ENCODE measurements at places on chromosomes 1 and 21. TPM values are rescaled to one million over a fixed set of nuclear protein-coding genes. Genes with fewer than 3 reads are reported as not detected.

Gene TTC24
- not detected for total RNA-seq

Gene BACH1
- total RNA-seq = 81.3 TPM

Gene BARHL2
- not detected for total RNA-seq

Gene BLACAT1
- total RNA-seq = not detected

Gene PPIE
- 39.6 TPM for total RNA-seq

Gene BPNT1
- 6.8 TPM for total RNA-seq

Gene AGTRAP
- total RNA-seq = 49.4 TPM

Gene TADA1
- 12.1 TPM for total RNA-seq

Gene TRABD2B
- 0.16 TPM for total RNA-seq

Gene CELF3
- not detected for total RNA-seq

Gene CNR2
- total RNA-seq = under 0.01 TPM

Gene MFSD2A
- 2.3 TPM for total RNA-seq

Gene MAP3K21
- 0.18 TPM for total RNA-seq

Gene NEK2
- not detected for total RNA-seq

Gene CD1E
- total RNA-seq = not detected

Gene FABP3
- total RNA-seq = 44.2 TPM

Gene ZBTB7B
- total RNA-seq = 14.0 TPM

Gene FAM131C
- 0.08 TPM for total RNA-seq

Gene LCE1C
- total RNA-seq = not detected

Gene FGGY
- total RNA-seq = 17.5 TPM

Gene CELA3A
- total RNA-seq = not detected

Gene EXTL1
- total RNA-seq = 0.18 TPM

Gene HES2
- total RNA-seq = 0.09 TPM

Gene AMPD1
- total RNA-seq = not detected

Gene FAM72C
- not detected for total RNA-seq

Gene CFAP141
- total RNA-seq = not detected

Gene ARHGAP29
- total RNA-seq = 32.5 TPM

Gene PCNX2
- 130 TPM for total RNA-seq

Gene DMRTA2
- total RNA-seq = 0.18 TPM

Gene KCNAB2
- total RNA-seq = 9.1 TPM

Gene TAS1R1
- total RNA-seq = not detected

Gene TFAP2E
- 0.18 TPM for total RNA-seq

Gene ACOT11
- 3.9 TPM for total RNA-seq

Gene PRKAA2
- total RNA-seq = 0.16 TPM

Gene L1TD1
- total RNA-seq = under 0.01 TPM

Gene TP73
- total RNA-seq = 0.18 TPM

Gene LRRC71
- not detected for total RNA-seq

Gene C1orf141
- total RNA-seq = 0.65 TPM

Gene CYP4A22
- not detected for total RNA-seq

Gene AMY1B
- total RNA-seq = not detected

Gene APCS
- not detected for total RNA-seq

Gene RAB7B
- 7.4 TPM for total RNA-seq

Gene TEX38
- total RNA-seq = not detected

Gene IGSF9
- total RNA-seq = not detected

Gene OR2AK2
- not detected for total RNA-seq

Gene KPNA6
- total RNA-seq = 42.4 TPM

Gene SERTAD4
- 16.7 TPM for total RNA-seq

Gene SMIM11
- total RNA-seq = 1.9 TPM

Gene ELOVL1
- total RNA-seq = 18.2 TPM

Gene RYR2
- total RNA-seq = 0.25 TPM

Gene MIXL1
- total RNA-seq = not detected

Gene AKNAD1
- total RNA-seq = 0.27 TPM

Gene RNU1-1
- total RNA-seq = 2,882 TPM

Gene KIF21B
- not detected for total RNA-seq

Gene SLC5A3
- total RNA-seq = 28.5 TPM

Gene CELA2B
- not detected for total RNA-seq

Measured in fibroblast of the aortic adventitia (primary cell).